Fibroblast of skin of scalp (primary cell): ENCODE measurements at places on chromosomes 3 and 15.

DNA sequence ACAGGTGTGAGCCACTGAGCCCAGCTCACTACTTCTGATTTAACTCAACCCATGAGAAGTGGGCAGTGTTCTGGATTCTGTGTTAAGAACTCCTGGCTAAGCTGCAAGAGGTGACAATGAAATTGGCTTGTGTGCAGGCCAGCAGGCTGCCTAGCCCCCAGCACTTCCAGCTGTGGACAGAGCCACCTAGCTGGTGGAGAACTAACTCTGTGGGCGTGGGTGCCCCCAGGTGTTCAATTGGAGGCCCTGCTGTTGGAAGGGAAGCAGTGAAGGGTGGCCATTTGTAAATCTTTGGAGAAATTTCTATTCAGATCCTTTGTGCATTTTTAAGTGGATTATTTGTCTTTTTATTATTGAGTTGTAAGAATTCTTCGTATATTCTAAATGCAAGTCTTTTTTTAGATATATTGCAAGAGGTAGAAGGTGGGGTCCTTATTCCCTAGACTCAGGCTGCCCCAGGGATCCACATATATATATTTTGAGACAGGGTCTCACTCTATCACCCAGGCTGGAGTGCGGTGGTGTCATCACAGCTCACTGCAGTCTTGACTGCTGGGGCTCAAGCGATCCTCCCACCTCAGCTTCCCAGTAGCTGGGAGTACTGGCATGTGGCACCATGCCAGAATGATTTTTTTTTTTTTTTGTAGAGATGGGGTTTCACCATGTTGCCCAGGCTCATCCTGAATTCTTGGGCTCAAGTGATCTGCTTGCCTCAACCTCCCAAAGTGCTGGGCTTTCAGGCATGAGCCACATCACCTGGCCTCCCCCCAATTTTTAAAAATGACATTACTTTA, 7.2 kb upstream of the SCAMP5 start:
- peak; percentile 8 for DNase-seq

DNA sequence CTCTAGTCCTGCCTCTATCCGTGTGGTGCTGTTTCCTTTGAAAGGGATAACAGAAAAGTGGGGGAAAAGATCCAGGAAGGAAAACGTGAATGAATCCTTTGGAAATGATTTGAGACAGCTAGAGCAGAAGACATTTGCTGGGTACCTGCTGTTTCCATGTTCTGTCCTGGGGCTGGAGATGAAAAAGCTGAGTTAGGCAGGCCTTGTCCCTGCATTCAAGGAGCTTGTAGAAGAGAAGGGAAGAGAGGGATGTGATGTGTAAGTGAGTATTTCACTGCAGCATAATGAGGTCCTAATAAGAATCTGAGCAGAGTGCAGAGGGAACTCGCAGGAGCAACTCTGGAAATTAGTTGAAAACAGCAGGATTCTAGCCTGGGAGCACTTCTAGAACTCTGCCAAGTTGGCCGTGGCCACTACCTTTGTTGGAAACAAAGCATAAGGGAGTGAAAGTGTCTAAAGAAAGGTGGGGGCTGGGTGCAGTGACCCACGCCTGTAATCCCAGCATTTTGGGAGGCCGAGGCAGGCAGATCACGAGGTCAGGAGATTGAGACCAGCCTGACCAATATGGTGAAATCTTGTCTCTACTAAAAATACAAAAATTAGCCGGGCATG, 13.8 kb upstream of the SEMA4B start:
- DNase-seq, result no peak

DNA sequence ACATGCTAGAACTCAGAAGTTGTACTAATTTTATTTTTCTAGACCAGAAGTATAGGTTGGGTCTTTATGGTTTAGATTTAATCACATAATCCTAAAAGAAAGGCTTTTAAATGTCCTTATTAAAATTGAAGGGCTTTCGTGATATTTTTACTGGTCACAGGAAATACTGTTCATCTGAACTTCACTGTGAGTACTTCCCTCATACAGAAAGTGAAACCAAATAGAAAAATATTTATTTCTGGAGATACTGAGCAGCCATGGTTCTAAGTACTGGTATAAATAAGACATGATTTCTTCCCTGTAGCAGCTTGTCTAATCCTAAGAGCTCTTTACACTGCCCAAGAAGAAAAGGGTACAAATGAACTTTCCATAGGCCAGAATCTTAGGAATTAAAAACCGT, 2.0 kb downstream of the SNRK start:
- DNase-seq, result peak; percentile 12

GRCh38 chr3:8237893-8238292, 263.7 kb upstream of the LMCD1 start:
- DNase-seq, result peak; percentile 21

DNA sequence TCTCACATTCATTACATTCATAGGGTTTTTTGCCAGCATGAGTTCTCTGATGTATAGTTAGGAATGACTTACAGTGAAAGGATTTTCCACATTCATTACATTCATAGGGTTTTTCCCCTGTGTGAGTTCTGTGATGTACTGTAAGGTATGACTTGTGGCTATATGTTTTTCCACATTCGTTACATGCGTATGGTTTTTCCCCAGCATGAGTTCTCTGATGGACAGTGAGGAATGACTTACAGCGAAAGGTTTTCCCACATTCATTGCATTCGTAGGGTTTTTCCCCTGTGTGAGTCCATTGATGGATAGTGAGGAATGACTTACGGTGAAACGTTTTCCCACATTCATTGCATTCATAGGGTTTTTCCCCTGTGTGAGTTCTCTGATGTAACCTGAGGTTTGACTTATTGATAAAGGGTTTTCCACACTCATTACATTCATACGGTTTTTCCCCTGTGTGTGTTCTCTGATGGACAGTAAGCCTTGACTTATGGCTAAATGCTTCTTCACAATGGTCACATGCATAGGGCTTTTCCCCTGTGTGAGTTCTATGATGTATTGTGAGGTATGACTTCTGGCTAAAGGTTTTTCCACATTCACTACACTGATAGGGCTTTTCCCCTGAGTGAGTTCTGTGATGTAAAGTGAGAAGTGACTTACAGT, 47.4 kb downstream of the ZNF717 start:
- peak; percentile 4 for DNase-seq

DNA sequence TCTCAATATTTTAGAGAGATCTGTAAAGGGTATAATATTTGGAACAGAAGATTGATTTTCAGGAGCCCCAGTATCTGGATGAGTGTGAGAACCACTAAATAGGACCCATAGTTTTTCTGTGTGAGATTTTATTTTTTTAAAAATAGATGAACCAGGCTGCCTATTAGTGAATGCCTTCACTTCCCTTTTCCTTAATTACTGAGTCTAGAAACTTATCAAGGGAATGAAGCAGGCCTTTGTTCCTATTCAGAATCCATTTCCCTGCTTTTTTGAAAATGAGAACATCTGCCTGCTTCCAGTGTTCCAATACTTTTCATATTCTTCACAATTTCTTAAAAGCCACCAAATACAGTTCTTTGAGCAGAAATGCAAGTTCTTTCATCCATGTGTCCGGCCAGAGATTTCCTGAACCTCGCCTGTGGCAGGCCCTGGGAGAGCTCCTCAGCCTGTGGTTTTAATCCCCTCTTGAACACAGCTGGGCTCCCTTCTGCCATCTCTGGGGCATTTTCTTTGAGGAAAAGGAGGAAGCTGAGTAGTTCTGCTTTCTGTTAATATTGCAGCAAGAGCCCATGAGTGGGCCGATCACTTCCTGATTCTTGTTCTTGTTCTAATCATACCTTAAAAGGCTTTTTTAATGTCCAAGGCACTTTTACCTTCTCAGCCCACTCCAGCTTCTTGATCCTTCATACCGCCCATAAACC, 4.7 kb downstream of the EHD4 start:
- DNase-seq, result peak; percentile 65

- DNase-seq, result no peak
These were observed 53.7 kb upstream of the ZNF280D start for GRCh38 chr15:56786966-56787365.

DNA sequence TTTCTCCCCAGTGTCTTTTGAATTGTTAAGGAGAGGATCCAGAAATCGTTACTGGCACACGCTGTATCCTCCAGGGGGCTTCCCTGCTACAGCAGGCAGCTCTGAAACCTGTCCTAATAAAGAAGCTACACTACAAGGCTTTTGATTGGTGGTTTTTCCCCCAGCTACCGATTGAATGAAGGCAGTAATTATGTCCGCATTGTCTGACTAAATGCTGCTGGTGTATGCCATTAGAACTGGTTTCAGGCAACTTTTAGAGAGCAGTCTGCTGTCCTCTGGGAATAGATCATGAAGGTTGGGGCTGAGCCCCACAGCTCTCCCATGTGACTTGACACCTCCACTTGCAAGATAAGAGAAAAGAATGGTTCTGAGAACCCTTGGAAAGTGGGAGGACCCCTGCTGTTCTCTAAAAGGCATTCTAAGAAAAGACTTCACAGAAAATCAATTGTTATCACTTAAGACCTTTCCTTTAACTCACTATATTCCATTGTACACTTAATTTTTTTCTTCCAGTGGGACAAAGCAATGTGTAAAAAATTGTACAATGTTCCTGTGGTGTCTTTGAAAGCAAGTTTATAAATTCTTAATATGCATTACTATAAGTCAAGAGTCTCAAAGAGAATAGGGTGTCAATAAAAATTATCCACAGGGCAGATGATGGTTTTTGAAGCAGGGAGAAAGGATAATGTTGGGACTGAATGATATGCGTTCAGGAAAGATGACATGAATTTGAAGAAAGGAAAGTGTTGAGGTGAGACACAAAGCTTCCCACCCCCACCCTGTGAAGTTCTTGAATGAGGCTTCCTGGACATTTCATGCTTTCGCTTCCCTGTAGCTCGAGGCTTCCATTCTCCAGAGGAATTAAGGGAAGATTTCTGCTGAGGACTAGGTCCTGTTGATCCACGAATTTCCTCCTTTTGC, 53.0 kb upstream of the DAZL start:
- no peak for DNase-seq

- DNase-seq, result peak; percentile 93
These were observed 489.8 kb upstream of the PROK2 start for GRCh38 chr3:72274493-72275330.

DNA sequence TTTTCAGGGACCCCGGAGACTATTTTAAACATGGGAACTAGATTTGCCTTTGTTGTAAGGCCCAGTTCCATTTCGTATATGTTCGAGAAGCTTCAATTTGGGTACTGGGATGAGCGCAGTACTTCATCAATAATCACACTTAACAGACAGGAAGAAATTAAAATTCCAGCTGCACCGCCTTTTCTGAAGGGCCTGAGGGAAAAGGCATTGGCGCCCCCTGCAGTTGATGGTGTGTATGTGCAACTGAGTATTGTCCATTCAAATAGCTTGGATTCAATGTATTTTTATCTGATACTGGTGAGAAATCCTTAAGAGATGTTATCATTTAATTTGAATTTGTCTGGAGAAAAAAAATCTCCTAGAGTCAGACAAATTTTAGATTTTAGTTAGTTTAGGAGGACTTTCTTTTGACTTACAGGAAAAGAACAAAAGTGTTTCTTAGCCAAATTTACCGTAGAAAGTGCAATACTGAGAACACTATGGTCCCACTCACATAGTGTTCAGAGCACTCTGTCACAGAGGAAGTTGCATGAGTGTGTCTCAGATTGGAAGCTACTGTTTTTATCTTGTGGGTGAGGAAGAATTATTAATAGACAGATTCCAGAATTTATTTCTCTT, 5.4 kb upstream of the ALDH1A2 start:
- peak; percentile 66 for DNase-seq

DNA sequence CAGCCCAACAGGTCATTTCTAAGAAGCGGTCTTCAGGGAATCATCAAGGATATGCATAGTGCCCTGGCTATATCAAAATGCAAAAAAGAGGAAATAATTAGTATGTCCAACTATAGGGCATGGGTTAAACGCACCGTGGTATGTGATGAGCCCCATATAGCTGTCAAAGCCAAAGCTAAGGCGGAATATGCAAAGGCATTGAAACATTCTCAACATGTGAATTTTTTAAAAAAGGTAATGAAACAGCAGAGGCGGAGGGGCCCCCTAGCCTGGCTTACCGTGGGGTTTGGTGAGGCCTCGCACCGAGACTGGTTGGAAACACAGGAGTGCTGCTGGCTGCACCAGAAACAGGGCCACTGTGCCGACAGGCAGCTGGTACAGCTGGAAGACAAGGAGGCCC, 23.2 kb downstream of the PLXND1 start:
- no peak for DNase-seq

GRCh38 chr3:132325103-132325606, 7.9 kb downstream of the ACP3 start:
- DNase-seq, result no peak

GRCh38 chr3:148036331-148036876, 627.2 kb downstream of the ZIC1 start:
- DNase-seq, result peak; percentile 11

DNA sequence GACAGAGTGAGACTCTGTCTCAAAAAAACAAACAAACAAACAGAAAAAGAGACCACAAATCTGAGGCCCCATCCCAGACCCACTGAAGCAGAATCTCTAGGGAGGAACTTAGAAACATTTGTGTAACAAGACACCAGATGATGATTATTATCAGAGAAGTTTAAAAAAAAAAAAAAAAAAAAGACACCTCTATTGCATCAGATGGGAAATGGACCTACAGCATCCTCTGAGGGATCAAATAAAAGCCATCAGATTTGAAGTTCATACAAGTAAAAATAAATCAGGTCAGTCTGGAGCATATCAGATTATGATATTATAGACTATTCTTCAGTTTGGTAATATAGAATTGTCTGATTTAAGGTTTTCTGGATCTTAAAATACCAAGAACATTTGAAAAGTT, 21.9 kb upstream of the LIPC start:
- no peak for DNase-seq

GRCh38 chr3:41523897-41524296, 324.6 kb downstream of the CTNNB1 start:
- DNase-seq, result no peak

DNA sequence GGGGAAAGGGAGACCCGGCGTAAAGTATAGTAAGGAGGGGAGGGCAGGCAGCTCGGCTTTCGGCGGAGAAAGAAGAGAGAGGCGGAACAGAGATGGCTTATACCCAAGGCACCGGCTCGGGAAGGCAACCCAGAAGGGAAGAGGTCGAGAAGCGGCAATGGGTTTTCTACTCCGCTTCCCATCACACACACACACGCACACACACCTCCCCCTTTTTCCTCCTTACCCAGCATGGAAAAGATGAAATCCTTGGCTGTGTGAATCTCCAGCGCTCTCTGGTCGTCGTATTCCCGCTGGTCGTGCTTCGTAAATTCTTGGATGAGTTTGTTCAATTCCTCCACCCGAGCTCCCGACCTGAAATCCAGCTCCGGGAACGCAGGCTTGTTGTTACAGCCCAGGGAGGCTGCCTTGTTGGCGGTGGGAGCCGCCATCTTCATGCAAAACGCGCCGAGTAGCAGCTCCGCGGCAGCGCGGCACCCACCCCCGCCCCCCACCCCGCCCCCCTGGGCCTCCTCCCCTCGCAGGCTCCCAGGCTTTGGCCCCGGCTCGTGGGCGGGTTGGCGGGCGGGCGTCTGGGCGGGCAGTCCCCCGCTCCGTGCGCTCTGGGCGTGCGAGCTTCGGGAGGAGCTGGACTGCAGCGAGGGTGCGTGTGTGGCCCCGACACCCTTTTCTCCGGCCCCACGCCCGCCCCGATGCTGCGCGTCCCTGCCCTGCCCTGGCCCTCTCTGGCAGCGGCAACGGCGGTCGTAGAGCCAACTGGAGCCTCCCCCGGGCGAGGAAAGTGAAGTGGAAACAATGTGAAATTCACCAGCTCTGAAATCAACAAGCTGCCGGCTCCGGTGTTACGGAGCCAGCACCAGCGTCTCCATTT, at the start of gene MB21D2:
MB21D2 (minus strand) TSS at position 453 of the 871 bp plus-strand sequence; CDS start at position 437, 16 bp downstream.
- peak; percentile 88 for DNase-seq
